Nucleus accumbens (tissue), 56 donors: ENCODE measurements at places on chromosomes 2 and 18.
A peak's percentile ranks its signal among the peaks of the same experiment; 100 is the strongest.

- DNase-seq, result peak; percentile 58
These were observed 667 bp downstream of the TRIB2 start for GRCh38 chr2:12717191-12718014.

- peak; percentile 35 for DNase-seq
These were observed 868 bp downstream of the INO80D start for GRCh38 chr2:206084870-206085741.

GRCh38 chr2:217069263-217070042, 209.6 kb upstream of the TNP1 start:
- DNase-seq, result no peak

DNA sequence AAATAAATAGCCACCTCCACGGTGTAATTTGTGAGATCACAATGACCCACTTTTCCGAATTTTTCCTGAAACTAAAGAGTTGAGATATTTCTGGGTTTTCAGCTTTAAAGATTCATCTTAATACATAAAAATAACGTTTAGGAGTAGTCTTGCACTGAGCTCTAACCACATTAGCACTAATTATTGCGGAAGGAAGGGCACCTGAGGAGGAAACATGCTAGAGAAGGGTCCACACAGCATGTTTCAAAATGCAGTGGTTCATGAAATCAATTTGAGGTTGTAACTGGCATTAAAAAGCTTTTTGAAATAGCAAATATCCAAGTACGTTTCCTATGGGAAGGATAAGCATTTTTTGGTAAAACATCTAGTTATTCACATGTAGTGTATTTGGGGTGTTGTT, 8.4 kb downstream of the INPP4A start:
- DNase-seq, result no peak

DNA sequence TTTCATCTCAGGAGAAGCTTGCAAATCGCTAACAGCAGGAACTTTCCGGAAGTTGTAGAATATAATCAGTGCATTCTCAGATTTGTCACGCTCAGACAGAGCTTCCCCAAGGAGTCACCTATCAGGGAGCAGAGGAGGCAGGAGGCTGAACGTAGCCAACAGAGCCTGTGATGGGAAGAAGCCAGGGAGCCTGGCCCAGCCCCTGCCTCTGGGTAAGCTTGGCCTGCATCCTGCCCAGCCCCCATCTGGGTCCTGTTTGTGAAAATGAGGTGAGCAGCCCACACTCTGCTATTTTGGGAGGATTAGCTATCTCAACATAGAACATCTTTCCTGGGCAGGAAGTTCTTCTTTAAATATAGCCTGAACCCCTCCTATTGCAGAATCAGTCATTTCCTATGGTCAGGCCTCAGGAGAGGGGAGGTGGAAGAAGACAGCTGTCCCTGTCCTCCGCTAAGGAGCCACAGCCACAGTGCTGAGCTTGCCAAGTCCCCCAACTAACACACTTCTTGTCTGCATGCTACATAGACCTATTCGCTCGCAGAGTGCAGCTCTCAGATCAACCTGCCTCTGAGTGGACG, 19.2 kb upstream of the PKDCC start:
- peak; percentile 18 for DNase-seq

GRCh38 chr2:215105607-215106354, 32.6 kb downstream of the ABCA12 start:
- no peak for DNase-seq

DNA sequence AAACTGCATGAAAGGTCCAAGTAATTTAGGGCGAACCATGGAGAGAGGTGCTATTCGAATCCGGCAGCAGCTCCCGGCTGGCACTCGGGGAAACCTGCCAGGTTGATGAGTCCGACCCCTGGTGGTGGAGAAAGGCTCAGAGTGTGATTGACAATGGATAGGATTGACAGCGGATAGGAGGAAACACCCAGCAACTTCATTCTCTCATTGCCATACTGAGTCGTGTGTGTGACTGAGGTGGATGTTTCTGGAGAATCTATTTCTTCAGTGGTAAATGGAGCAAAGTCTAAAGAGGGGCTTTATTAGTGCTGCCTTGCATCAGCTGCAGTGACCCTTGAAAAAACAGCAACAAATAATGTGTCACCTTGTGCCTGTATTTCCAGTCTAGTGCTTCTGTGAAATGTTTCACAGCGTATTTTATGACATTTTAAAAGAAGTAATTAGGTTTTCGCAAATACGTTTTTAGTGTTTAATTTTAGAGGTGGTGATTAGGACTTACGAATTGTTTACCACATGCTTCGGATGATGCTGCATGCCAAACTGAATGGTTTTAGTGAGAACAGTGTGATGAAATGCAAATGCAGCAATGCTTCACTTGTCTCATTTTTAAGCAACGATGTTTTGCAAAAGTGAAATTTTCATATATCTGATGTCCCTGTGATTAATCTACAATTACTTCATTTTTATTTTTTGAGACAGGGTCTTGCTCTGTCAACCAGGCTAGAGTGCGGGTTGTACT, 102.0 kb downstream of the DCDC2C start:
- no peak for DNase-seq

GRCh38 chr2:10566018-10566417, 117.9 kb upstream of the ODC1 start:
- DNase-seq, result no peak

- no peak for DNase-seq
These were observed 46.1 kb upstream of the PLB1 start for GRCh38 chr2:28449488-28450395.

GRCh38 chr18:11572201-11572600, 37.2 kb upstream of the SLC35G4 start:
- DNase-seq, result no peak

- DNase-seq, result no peak
These were observed 10.2 kb downstream of the NEDD4L start for GRCh38 chr18:58054041-58054781.
